ENCODE measurements at places on chromosomes 2 and 18. TPM values are rescaled to one million over a fixed set of nuclear protein-coding genes. Genes with fewer than 3 reads are reported as not detected.

DNA sequence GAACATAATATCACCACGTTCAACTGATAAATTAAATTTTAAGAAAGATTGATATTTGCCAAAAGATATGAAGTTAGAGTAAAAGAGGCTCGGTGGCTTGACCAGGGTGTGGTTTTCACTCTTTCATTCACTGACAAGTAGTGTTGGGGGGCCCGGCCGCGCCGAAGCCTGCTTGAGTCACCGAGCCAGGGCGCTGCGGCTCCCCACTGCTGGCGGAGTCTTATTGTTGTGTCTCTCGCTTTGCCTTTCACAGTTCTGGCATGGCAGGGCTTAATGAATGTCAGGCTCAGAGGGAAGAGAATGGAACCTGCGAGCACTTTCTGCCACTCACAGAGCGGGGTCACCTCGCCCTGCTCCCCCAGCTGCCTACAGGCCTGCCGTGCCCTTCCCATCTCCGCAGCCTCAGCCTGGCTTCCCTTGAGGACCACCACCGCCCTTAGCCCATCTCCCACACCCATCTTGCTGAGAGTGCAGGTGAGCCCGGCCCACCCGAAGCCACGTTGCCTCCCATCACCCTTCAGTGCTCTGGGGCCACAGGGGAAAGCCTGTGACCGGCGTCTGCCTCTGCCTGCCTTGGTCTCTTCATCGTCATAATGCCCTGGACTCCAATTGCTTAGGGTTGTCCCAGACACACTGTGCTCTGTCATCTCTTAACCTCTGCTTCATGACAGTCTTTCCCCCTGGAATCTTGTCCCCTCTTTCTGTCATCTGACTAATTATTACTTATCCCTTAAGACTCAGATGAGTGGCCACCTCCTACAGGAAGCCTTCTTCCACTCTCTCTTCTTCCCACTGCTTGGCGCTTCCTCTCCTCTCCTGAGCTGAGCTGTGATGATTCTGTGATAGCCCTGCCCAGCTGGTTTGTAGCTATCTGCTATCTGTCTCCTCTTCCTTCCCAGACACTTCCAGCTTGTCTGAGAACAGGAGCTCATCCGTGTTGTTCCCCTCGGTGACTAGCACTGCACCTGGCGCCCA lies 142.5 kb downstream of the FAM210A start:
- DNase-seq: no peak

- DNase-seq: no peak
Measured at GRCh38 chr18:23981369-23981980, 33.1 kb upstream of the TTC39C start.

DNA sequence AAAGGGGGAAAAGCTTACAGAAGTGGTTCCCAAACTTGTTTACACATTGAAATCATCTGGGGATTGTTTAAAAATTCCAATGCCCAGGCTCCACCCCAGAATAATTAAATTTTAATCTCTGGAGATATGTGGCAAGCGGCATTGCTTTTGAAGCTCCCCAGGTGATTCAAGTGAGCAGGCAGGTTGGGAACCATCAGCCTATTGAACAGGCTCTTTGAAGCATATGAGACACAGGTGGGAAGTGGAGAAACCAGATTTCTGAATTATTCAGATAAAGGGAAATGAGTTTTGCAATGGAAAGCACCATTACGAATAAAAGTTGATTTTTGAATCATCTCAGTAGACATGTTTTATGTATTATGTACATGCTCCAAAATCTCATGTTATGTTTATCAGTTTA lies 57.6 kb upstream of the NOSTRIN start:
- DNase-seq: no peak

DNA sequence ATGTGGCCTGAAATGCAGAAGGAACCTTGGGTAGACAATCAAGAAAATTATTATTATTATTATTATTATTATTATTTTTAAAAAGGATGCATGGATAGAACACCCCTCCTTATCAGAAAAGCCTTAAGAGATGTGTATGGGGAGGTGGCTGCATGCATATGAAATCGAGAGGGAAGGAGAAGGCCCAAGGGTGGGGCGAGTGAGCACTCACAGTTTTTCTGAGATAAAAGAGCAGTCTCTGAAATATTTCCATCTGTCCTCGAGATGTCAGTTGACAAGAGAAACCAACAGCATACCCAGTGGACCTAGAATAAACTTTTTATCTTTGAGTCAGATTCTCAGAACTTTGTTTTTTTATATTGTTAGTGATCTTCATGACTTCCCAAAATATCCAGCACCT lies 282.9 kb downstream of the GPD2 start:
- no peak for DNase-seq

Gene PRSS56
- not detected for total RNA-seq

Gene CHRND
- not detected for total RNA-seq

Gene GREB1
- total RNA-seq: 4.8 TPM

Measured in kidney epithelial cell (primary cell).